Stimulated activated CD4-positive, alpha-beta T cell treated with anti-CD3 and anti-CD28 coated beads, Interleukin-4, amount 100 ng/mL, for 4 hours (primary cell): ENCODE measurements at places on chromosomes 13 and 19.

DNA sequence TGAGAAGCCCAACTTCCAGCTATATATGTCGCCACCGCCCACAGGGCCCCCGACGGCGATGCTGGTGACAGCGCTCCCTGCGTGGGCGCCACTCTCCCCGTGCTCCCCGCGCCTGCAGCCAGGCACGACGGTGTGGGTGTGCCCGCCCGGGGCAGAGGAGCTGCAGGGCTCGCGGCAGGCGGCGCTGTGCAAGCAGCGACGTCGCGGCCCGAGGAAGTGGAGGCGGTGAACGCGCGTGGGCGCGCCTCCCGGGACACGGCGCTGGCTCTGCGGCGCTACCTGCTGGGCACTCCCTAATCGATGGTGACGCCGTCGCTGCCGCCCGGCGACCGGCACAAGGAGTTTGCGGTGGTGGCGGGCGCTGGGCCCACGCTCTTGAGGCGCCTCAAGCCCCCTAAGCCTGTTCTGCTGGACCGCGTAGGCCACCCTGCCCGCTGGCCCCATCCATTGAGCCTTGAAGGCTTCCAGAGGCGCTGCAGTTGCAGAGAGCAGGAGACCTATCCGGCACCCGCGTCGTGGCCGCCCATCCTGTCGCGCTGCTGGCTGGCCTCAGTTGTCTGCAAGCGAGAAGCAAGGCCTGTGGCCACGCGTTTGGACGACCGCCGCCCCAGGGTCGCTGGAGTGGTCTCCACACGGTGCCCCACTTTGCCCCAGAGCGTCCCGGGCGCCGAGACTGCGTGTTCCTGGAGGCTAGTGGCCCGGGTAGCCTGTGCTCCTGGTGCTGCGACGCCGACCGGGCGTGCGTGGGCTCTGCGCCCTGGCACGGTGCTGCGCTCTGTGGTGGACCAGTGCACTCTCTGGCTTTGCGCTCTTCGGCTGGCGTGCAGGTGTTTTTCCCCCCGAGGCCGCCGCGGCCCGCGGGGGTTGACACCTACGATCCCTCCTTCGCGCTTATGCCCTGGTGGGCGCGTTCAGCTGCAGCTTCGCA, 23.1 kb downstream of the LRFN3 start:
- DNase-seq: peak; percentile 75

GRCh38 chr19:44661904-44662303, 9.4 kb upstream of the CEACAM19 start:
- DNase-seq: no peak

DNA sequence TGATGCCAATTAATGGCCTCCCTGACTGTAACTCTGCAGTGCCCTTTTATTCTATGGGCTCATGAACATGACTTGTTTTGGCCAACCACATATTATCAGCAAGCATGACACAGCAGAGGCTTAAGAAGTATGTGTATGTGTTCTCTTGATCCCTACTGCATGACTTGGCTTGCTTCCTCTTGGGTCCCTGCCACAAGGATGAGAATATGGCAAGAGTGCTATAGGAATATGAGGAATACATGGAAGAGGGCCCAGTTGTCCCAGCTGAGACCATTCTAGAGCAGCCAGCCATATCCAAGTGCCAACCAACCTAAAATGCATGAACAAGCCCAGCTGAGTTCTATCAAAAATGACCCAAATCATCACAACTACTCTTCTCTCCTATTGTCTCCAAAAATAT, 576.7 kb upstream of the PCDH9 start:
- DNase-seq: no peak

GRCh38 chr13:51435002-51435578, 17.7 kb downstream of the INTS6 start:
- no peak for DNase-seq

DNA sequence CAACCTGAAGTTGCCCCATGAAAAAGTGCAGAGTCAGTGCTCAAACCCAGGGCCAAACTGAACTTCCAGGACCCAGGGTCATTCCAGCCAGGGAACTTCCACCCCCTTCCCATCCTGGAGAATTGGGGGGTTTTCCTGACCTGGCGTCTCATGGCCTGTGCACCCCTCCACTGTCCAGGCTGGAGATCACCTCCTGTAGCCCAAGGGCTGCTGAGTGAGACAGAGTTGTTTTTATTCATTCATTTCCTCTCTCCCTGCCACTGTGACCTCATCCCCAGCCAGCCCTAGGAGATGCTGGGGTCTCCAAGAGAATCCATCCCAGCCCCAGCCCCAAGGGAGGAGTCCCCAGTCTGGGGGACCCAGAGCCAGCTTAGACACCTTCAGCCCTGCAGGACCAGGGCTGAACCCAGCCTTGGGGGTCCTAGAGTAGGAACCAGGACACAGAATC, 4.2 kb downstream of the FCHO1 start:
- DNase-seq: no peak

- DNase-seq: no peak
These were observed 2.3 kb upstream of the HAS1 start for GRCh38 chr19:51726049-51726448.

GRCh38 chr13:33183431-33184111, 102.0 kb downstream of the STARD13 start:
- no peak for DNase-seq

DNA sequence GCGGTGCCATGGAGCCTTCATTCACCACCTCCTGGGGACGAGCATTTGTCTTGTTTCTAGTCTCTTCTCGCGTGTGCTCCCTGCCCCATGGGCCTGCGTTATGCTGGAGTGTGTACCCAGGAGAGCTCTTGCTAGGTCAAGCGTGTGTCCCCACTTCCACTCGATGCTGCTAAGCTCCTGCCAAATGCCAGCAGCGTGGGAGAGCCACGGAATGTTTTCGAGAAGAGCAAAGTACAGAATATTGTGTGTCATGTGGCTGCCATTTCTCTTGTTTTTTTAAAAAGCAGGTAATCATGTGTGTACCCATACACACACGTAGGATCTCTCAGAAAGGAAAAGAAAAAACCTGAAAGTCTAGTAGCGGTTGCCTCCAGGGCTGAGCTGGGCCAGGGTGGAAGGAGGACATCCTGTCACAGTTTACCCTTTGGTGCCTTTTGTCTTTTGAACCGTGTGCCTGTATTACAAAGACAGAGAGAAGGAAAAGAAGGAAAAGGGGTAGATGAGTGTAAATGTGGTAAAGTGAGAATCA, 28.6 kb downstream of the PAK4 start:
- DNase-seq: no peak

DNA sequence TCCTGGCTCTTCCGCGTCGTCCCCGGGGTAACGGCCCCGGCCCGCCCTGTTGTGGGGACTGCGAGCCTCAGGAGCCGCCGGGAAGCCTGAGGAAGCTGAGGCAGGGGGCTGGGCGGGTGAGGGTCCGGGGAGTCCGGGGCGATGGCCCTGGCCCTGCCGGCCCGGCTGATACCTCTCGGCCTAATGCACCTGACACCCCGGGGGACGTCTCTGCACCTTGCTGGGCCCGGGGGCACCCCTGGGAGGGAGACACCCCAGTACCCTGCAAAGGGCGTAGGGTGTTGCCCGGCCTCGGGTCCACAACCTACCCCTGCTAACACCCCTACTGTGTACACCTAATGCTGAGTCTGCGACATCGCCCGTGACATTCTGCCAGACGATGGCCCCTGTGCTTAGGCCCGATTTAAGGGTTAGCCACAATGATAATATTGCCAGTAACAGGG, 410 bp downstream of the PIN1 start:
- no peak for DNase-seq

GRCh38 chr19:16021796-16022195, 54.5 kb upstream of the TPM4 start:
- DNase-seq: no peak

DNA sequence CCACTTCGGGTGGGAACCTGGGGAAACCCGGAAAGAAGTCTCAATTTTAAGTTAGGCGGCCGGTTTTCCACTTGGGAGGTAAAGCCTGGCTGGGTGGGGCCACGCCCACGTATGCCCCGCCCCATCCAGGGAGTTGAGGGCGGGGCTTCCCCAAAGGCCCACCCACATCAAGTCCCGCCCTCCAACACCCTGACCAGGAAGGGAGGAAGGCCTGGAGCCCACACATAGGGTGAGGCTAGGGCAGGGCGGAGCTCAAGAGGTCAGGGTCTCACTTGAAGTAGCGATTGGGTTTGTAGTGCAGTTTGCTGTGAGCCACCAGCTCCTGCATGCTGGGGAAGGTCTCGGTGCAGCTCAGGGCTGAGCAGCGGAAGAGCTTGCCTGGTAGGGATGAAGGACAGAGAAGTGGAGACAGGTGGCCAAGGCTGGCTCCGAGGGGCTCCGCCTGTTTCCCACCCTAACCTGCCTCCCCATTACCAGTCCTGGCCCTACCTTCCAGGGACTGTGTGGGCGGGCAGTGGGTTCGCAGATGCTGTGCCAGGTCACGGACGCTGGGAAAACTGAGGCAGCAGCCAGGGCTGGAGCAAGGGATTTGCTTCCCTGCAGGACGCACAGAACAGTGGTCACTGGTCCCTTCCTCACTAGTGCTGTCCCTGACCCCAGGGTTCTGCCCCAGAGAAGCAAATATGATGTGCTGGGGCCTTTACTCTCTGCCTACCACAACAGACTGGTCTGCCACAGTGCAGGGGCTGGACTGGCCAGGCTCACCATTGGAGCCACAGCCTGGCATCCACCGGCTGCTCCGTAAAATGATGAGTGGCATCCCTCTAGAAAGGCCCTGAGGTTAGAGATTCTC, 1.6 kb downstream of the ZNF414 start:
- no peak for DNase-seq

DNA sequence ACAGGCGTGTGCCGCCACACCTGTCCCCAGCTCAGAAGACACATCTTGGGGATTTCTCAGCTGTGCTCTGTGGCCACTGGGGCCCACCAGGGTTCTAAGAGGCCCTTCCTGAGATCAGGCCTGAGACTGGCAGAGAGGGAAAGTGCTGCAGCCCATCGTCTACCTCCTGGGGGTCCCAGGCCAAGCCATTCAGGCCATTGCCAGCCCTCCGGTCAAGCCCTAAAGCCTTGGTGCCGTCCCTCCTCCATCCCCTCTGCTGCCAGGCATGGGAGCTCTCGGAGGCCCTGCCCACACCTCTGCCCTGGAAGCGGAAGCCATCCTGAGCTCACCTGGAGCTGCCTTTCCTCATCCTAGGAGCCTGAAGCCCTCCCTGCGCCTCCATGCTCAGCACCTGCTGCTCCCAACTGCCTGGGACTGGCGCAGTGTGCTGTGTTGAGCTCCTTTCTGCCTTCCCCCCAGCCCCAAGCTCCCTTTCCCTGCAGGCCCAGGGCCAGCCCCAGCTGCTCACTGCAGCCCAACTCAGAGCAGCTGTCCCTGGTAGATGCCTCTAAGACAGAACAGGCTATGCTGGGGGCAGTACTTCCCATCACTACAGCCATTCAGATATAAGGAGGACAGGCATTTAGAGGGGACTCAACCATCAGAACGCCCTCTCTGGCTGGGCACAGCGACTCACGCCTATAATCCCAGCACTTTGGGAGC, 2.9 kb downstream of the SLC7A9 start:
- no peak for DNase-seq

DNA sequence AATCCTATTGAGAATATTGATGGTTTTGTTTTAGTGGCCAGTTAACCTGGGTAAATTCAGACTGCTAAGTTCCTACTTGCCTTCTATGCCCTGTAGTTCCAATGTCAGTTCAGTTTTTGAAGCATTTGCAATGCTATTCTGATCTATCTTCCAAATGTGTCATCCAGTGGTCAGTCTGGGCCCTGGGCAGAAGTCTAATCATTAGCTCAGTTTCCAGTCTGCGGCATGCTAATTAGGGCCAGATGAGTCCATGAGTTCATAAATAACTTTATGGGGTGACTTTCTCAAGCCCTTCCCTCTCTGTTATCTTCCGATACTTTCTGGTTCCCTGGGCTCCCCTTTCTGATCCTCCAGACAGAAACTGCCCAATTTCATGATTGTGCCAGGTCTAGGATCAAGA, 32.7 kb downstream of the FAM187B start:
- no peak for DNase-seq

GRCh38 chr19:16462757-16463250, 9.0 kb downstream of the EPS15L1 start:
- DNase-seq: no peak

DNA sequence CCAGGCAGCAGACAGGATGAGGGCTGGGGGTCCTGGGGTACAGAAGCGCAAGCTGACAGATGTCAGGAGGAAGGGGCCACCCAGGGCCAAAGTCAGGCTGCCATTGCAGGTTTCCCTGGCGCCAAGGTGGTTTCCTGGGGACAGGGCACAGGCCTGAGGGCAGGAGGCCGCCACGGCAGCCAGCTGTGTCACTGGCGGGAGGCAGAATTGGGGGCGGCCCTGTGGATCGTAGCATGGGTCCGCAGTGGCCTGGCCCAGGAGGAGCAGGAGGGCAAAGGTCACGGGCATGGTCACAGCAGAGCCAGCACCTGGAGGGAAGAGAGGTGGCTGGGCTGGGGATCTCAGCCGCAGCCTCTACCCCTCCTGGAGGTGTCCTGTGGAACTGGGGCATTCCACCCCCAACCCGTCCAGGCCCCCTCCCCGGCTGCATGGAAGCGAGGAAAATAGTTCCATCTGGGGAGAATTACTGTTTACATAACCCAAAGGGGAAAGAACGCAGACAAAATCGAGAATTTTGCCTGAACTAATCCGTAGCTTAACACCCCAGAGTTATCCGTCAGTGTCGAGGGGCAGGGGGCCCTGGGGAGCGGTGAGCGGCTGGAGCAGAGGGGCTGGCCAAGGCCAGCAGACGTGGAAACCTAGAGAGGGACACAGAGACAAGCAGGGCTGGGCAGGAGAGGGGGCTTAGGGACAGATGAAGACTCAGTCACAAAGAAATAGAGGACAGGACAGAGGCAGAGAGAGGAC, 1.9 kb downstream of the NTN5 start:
- no peak for DNase-seq

DNA sequence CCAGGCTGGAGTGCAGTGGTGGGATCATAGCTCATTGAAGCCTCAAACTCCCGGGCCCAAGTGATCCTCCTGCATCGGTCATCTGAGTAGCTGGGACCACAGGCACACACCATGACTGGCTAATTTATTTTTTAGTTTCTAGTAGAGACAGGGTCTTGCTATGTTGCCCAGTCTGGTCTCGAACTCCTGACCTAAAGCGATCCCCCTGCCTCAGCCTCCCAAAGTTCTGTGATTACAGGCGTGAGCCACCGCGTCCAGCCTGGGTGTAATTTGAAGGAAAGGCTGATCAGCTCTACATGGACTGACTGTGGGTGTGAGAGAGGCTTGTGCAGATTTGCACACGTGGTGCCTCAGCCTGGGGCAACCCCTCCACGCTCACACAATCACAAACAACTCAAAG, 31.1 kb downstream of the ADGRL1 start:
- DNase-seq: no peak

DNA sequence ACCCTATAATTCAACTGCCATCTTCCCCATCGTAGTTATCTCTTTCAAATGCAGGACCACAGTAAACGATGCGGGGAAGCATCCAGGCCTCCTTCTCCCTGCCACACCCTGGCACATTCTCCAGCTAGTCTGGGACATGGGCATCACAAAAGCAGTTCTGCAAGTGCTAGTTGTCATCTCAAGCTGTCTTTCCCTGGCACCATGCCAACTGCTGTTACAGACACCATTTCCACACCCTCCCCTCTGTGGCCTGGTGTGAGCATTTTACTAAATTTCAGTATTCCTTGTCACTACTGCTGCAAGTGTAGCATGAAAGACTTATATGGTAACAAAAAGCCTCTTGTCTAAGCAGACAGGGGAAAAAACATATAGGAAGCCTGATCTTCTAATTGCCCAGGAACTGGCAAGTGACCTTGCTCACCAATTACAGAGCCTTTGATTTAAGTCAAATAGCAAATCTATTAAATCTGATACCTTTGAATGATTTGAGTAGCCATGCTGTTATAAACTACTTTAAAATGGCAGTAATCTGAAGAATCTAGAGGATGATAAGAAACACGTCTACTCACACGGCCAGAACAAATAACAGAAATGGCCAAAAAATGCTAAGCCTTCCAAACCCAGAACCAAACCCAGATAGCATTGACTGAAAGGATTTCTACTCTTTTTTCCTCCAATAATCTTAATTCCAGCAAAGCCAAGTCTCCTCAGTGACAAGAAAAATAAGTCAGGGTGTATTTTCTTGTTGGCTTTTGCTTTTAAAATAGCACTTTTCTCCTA, 179.0 kb downstream of the NUFIP1 start:
- DNase-seq: no peak
